Pancreas (tissue), 10 donors: ENCODE measurements at places on chromosomes 6 and 20.

- DNase-seq: no peak
Measured at GRCh38 chr6:18785810-18786490, 398.8 kb downstream of the RNF144B start.

GRCh38 chr20:1277529-1278322 is 11.6 kb downstream of the SNPH start:
- DNase-seq: no peak

DNA sequence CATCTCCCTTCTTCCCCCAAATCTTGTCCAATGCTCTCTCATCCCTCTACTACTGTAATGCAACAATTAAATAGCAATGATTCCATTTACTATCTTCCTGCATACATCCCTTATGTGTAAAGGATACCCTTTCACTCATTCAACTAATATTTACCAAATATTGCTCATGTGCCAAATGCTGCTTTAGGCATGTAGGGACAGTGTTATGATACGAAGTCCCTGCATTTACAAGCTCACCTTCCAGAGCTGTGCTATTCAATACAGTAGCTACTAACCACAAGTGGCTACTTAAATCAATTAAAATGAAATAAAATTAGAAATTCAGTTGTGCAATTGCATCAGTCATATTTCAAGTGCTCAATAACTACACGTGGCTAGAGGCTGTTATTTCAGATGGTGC is 41.1 kb downstream of the GMDS start:
- DNase-seq: no peak

DNA sequence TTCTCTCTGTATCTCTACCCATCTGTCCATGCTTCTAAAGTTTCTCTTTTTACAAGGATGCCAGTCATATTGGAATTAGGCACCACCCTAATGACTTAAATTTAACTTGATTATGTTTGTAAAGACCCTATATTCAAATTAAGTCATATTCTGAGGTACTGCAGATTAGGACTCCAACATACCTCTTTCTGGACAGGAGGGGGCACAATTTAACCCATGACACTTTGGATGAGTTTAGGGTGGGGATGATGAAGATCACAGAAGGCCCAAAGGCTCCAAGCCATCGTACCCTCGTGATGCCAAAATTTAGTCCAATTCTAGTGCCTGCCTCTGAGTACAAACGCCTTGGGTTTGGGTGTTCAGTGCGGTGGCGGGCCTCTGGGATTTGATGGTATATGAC is 15.0 kb upstream of the NKX2-2 start:
- no peak for DNase-seq

DNA sequence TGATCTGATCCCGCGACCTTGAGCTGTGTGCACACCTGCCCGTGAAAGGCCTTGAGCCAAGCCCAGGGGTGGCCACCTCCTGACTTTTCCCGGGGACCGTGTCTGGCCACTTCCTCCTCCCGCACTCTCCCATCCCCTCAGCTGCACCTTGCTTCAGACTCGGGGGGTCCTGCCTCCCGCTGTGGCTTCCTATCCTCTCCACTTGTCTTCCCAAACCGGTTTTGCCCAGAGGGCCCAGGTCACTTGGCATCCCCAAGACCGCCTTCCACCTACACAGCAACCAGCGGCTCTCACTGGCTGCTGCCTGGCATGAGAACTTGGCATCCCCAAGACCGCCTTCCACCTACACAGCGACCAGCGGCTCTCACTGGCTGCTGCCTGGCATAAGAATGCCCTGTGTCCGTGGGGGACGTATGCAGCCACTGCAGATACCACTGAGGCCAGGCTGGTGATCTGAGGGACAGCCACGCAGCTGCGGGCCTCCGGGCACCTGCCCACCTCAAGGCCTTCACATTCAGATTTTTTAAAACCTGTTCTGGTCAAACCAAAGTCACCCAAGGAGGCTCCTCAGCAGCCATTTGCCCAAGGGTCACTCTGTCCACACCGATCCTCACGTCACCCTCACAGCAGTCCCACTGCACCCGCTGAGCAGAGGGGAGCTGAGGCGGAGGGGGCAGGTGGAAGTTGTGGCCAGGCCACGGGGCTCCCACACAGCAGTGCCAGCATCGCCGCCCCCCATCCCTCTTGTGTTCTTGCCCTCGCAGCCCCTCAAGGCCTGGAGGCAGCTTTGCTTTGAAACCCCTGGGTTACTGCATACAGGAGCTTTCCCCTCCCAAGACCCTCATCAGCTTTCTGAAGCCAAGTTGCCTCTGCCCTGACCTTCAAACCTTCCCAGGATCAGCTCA is 245.5 kb downstream of the TAF4 start:
- DNase-seq: no peak

- no peak for DNase-seq
Measured at GRCh38 chr6:10381830-10382208, 33.1 kb downstream of the TFAP2A start.

DNA sequence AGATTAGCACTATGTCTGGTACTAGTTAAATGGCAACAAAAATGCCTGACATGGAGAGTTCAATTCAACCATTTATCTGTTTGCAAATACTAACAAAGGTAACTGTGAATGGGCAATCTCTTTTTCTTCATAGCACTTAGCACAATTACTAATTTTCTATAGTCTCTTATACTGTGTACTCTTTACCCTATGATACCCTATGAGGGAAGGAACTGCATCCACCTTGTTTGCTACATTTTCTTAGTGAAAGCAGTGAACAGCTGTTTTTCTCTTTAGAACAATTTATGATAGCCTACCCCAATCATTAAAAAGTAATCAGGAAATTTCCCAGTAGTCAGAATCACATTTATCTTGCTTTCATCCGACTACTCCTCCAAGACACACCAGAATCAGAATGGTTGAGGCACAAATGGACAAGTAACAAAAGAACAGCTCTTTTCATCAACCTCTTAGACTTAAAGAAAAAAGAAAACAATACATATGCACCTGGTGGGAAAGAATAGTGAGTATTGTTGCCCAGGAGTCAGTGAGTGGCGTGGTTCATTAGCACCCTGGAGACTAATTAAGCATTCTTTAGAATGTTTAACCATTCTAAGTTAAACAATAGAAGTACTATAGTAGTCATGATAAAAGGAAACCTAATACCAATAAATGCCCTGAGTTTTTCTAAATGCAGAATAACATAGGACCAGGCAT is 16.7 kb downstream of the ZNF292 start:
- DNase-seq: no peak

DNA sequence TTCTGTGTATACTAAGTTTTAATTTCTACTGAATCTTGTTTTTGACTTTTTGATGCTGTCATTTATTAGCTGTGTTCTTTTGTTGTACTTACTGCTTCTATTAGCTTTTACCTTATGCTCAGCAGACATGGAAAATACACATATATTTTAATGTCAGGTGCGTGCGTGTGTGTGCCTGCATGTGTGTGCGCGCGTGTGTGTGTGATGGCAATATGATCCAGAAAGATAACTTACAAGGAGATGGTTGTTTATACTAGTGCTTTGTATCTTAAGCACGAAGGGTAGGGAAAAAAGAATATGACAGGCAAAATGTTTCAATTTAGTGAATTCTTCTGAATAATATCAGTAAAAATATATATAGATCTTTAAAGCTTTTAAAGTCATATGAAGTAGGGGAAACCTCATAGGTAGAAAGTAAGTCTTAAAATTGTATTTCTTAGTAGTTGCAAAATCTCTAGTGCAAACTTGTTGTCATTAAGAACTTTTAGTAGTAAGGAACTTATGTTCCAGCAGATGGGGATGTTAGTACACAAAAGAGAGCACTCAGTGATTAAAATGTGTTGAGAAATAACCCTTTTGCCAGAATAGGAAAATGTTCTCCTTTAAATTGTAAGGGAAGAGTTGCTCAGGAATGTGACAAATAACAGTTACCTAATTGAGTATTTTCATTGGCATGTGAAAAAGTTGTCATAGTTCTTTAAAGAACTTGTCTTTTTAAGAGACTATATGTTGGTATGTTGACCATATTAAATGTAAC is 13.2 kb downstream of the QKI start:
- no peak for DNase-seq

- no peak for DNase-seq
Measured at GRCh38 chr20:61461461-61461860, 209.4 kb downstream of the CDH4 start.

GRCh38 chr6:108714766-108715414 is 133.3 kb upstream of the ARMC2 start:
- no peak for DNase-seq

GRCh38 chr6:14095437-14095836 is 22.1 kb upstream of the CD83 start:
- no peak for DNase-seq

- DNase-seq: no peak
Measured at GRCh38 chr20:39705032-39705431, 742.9 kb downstream of the DHX35 start.

DNA sequence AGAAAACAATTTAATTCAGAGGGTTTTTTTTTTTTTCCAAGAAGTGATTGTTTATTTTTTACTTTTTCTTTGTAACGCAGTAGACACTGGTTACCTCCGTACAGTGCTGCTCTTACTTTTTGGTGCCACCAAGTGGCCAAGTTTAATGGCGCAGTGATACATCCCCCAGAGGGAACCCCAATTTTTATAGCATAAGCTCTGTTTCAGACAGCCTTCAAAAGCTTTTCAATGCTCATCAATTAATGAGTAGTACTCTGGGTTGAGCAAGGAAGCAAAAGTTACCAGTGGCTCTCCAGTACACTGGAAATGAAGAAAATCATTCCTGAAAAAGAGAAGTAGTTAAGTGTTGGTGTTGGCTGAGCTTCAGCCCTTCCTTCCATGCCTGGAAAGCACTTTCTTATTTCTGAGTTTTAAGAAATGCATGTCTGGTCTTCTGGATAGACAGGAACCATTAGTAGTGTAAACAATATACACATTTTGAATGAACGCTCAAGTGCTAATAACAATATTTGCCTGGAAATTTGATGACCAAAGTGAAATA is 129.1 kb upstream of the SMLR1 start:
- DNase-seq: no peak

DNA sequence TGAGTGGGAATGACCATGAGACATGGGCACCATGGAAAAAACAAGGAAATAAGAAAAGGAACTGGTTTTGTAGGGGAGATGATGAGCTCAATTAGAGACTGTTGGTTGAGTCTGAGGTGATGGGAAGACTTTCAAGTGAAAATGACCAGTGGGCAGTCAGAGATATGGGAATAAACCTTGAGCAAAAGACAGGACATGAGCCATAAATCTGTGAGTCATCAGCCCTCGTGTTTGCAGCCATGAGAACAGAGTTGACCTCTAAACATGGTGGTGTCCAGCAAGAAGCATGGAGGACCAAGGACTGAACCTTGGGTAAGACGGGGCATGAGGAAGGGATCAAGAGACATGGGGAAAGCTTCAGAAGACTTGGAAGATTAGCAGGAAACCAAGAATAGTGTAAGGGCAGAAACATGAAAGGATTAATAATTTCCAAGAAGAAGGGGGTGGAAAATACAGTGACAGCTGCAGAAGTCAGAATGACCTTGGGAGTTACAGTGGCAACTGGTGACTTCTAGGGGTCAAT is 280.6 kb upstream of the PRDM1 start:
- DNase-seq: no peak

GRCh38 chr6:154615483-154616025 is 105.1 kb upstream of the CNKSR3 start:
- DNase-seq: peak; percentile 89

DNA sequence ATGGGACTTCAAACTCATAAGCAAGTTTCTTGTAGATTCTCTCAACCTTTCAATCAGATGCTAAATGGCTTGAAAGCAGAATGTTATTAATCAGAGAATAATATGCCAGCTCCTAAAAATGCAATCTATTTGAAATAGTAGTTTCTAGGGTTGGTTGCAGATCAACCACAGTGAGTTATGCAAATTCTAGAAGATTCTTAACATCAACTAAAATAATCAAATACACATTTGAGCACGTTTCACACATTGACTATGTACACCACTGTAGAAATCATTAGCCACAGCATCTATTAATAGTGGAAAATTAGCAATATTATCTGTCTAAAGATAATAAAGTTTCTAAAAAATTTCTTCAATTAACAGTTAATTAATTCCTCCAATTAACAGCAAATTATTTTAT is 141.9 kb upstream of the GJE1 start:
- no peak for DNase-seq

DNA sequence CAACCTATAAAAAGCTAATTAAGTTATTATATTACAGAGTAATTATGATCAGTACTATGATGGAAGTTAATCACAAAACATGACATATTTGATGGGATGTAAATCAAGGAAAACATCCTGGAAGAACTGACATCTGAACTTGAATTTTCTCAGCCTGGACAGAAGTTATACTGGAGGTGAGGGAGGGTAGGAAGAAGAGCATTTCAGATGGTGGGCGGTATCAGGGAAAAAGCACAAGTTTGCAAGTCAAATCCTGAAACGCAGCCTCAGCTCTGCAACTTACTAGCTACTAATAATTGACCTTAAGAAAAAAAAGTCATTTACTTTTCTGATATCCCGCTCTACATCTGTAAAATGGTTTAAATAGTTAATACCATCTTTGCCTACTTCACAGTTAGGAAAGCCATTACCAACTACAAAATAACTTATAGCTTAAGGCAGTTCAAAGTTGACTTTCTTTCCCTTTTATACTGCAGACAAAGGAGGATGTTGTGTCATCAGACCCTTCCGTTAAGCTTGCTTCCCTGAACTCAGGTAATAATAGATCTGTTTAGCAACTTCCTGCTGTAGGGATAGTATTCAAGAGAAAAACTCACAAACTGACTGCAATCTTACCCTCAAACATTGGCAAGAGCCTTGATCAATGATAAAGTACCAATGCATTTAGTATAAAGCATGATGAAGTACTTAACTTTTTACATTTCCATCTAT is 21.0 kb downstream of the NOL7 start:
- DNase-seq: no peak

- no peak for DNase-seq
Measured at GRCh38 chr6:110412360-110412759, 3.0 kb downstream of the DDO start.

- DNase-seq: no peak
Measured at GRCh38 chr6:158003910-158004700, 22.4 kb downstream of the SYNJ2 start.

DNA sequence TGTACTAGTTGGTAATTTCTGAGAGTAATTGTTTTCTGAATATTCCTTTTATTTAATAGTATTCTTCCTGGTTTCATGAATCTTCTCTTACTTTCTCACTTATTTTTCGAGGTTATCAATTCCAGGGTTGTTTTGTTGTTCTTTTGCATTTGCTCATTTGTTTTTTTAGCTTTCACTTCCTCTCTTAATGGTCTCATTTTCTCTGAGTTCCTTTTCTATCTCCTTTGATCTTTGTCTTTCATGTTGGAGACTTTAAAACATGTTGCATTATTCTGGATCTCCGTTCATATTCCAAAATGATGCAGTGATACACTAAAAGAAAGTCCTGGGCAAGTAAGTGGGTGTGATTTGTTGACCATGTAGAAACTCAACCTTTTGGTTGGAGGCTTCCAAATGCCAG is 345.3 kb upstream of the SLC35B3 start:
- no peak for DNase-seq

GRCh38 chr20:38537176-38537575 is 43.8 kb upstream of the ADIG start:
- DNase-seq: no peak

DNA sequence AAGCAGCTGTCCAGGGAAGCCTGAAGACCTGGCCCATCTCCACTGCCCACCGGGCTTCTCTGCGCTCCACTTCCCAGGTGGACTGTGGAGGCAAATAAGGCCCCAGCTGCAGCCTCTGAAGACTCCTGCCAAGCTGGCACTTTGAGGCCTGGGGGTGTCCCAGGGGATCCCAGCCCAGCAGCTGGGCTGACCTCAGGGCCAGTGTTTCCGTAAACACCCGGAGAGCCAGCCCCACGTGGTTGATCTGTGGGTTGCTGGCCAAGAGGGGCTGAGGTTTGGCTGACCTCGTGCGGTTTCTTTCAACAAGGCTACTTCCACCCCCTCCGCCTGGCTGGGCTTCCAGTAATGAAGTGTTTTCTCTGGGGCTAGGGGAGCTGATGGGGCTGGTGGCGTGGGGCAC is 12.4 kb upstream of the CCN5 start:
- no peak for DNase-seq
